ENCODE measurements at places on chromosomes 3 and 15. TPM values are rescaled to one million over a fixed set of nuclear protein-coding genes. Genes with fewer than 3 reads are reported as not detected.

DNA sequence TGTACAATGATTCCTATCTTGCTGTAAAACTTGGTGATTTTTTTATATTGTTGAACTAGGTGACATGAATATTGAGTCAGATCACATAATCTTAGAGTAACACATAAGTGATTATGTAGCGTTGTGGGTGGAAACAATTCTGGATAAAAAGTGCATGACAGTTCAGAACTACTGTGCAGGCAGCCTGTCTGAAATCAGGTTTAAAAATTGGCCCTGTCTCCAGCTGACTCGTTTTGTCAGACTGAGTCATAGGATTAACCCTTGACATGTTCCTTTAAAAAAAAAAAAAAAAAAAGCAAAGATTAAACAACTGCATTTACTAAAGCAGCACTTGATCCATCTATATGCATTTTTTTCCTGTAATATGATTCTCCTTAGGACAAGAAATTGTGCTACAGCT is 160.0 kb upstream of the CGNL1 start:
- H3K27ac ChIP-seq: no peak overlapping the region
- DNase-seq: no peak
- no peaks in the 10 kb centered on the region for H3K4me1 ChIP-seq
- no peaks in the 10 kb centered on the region for H3K27me3 ChIP-seq

GRCh38 chr3:3333571-3333970 is 154.1 kb upstream of the CRBN start:
- H3K27ac ChIP-seq: no peak overlapping the region
- no peak overlapping the region for H3K4me3 ChIP-seq
- peaks cover 3% of the 10 kb centered on the region for H3K4me1 ChIP-seq
- DNase-seq: no peak

GRCh38 chr3:140467796-140468315 is 210.0 kb upstream of the TRIM42 start:
- no peaks in the 10 kb centered on the region for H3K36me3 ChIP-seq
- peaks cover 2% of the 10 kb centered on the region for H3K4me1 ChIP-seq
- no peak overlapping the region for H3K27ac ChIP-seq
- H3K27me3 ChIP-seq: no peaks in the 10 kb centered on the region
- no peak for DNase-seq

- no peak overlapping the region for H3K4me3 ChIP-seq
- H3K27ac ChIP-seq: no peak overlapping the region
- H3K36me3 ChIP-seq: peaks cover 4% of the 10 kb centered on the region
- H3K27me3 ChIP-seq: no peaks in the 10 kb centered on the region
- peaks cover 7% of the 10 kb centered on the region for H3K4me1 ChIP-seq
Observed at GRCh38 chr3:120765830-120766493, 23.4 kb downstream of the GTF2E1 start.

- H3K27me3 ChIP-seq: no peaks in the 10 kb centered on the region
- no peaks in the 10 kb centered on the region for H3K36me3 ChIP-seq
- DNase-seq: peak; percentile 47
- peaks cover 17% of the 10 kb centered on the region for H3K4me1 ChIP-seq
Observed at GRCh38 chr3:61141697-61142096, 109.6 kb downstream of the FHIT start.

DNA sequence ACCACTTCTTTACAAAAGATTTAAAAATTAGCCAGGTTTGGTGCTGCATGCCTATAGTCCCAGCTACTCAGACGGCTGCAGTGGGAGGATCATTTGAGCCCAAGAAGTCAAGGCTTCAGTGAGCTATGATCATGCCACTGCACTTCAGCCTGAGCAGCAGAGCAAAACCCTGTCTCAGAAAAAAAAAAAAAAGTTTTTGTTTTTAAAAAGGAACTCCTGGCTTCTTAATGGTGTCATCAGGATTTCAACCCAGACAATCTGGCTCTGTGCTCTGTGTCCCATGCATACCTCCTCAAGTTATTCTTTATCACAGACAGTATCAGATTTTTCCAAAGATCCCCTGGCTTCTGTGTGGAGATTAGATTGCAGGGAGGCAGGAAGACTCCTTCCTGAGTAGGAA is 64.2 kb upstream of the IL12A start:
- no peak overlapping the region for H3K4me3 ChIP-seq
- H3K27me3 ChIP-seq: no peaks in the 10 kb centered on the region
- no peaks in the 10 kb centered on the region for H3K36me3 ChIP-seq

Gene GHRL
- total RNA-seq: 0.35 TPM

Measured in H1 (cell line).